Mucosa of descending colon (tissue), 3 donors: ENCODE measurements at places on chromosomes 6 and 20. TPM values are rescaled to one million over a fixed set of nuclear protein-coding genes. Genes with fewer than 3 reads are reported as not detected.

DNA sequence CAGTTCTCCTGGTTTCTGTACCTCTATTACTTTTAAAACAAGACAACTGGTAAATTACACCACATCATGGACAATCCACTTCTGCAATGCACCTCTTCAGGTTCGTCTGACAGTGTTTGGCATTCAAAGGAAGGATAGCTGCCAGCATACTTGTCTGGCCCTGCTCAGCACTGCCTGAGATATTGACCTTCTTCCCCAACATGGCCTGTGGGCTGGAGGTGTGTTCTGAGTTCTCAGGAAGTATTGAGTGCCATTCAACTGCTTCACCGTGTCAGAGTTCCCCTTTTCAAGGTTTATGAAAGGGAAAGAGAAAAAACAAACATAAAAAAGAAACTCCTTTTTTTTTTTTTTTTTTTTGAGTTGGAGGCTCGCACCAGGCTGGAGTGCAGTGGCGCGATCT lies 267.9 kb upstream of the SASH1 start:
- no peak for DNase-seq

DNA sequence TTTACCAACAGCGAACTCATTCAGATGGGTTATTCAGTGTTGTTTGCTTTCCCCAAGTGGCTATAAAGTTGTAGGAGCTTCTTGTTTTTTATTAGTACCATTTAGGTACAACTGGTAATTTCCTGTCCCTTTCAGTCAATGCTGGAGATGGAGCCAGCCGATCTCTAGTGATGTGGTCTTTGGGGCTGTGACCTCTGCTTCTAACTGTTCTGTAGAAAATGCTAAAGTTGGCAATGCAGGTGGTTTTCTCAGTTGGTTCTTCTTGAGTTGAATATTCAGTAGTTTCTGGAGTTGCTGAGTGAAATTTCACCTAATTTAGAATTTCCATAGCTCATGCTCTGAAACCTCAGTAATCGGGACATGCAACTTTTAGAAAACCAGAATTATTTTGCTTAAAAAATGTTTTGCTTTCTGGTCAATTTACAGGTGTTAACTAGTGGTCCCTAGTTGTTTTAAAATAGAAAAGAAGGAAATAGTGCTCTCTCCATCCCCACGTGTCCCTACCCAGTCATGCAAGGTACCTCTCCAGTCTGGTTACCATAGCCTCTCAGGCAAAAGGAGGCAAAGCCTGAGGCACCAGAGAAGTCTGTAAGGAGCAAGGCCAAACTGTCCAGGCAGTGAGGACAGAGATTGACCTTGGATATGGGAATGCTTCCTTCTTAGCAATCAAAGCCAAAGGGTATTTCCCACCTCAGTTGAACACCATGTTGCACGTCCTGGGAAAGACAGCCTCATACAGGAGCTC lies 27.3 kb upstream of the GABRR1 start:
- no peak for DNase-seq

GRCh38 chr6:78623554-78623953 lies 243.8 kb upstream of the IRAK1BP1 start:
- DNase-seq, result no peak

DNA sequence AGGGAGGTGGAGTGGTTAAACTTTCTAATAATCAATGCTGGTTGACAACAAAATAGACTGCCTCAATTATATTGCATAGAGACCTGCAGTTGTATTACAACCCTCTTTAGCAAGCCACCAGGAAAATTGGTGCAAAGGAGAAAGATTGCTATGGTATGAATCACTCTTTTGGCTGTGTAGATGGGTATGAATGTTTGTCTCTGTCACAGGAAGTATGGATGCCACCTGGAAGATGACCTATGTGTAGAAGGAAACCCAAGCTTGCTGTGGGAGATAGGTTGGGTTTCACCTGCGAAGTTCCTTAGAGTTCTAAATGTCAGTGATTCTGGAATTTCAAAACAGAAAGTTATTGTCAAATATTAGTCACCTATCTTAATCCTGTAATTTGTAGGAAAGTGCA lies 134.6 kb downstream of the SOBP start:
- DNase-seq, result no peak

DDX43 gene
- total RNA-seq, result 1.6 TPM

C6orf62 gene
- total RNA-seq, result 70.3 TPM

GRCh38 chr6:91273729-91274128 lies 686.9 kb upstream of the MAP3K7 start:
- DNase-seq, result peak; percentile 8

SIRPD gene
- total RNA-seq, result not detected

- no peak for DNase-seq
Measured at GRCh38 chr6:54053881-54054391, 57.3 kb upstream of the MLIP start.

- no peak for DNase-seq
Measured at GRCh38 chr6:163318071-163318786, 96.3 kb upstream of the QKI start.

SLCO4A1 gene
- total RNA-seq, result 13.3 TPM
